ENCODE measurements at places on chromosomes 4 and X.

DNA sequence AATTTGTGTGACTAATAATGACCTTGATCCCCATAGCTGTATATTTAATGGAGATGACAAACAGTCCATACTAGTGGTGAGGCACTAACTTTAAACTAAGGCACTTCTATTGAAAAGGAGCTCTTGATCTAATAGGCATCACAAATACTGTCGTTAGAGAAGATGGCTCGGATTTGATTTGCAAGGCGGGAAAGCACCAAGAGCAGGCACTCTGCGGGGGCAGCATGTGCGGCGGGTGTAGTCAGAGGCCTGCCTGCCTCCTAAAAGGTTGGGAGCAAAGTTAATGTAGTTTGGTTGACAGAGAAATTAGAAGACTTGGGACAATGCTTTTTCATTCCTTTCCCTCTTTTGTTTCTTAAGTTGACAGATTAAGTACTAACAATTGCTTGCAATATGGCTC is 278.8 kb downstream of the CFAP299 start:
- H3K36me3 ChIP-seq = no peaks in the 10 kb centered on the region
- no peak for DNase-seq
- no peaks in the 10 kb centered on the region for H3K27me3 ChIP-seq
- H3K4me3 ChIP-seq = no peak overlapping the region
- no peak overlapping the region for H3K27ac ChIP-seq

DNA sequence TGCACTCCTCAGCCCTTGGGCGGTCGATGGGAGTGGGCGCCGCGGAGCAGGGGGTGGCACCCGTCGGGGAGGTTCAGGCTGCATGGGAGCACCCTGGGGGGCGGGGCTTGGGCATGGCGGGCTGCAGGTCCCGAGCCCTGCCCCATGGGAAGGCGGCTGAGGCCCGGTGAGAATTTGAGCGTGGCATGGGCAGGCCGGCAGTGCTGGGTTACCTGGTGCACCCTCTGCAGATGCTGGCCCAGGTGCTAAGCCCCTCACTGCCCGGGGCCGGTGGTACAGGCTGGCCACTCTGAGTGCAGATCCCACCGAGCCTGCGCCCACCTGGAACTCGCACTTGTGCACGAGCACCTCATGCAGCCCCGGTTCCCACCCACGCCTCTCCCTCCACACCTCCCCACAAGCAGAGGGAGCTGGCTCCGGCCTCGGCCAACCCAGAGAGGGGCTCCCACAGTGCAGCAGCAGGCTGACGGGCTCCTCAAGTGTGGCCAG is 556.3 kb downstream of the GALNTL6 start:
- no peaks in the 10 kb centered on the region for H3K4me1 ChIP-seq
- H3K36me3 ChIP-seq = no peaks in the 10 kb centered on the region
- DNase-seq = no peak
- no peak overlapping the region for H3K4me3 ChIP-seq
- no peaks in the 10 kb centered on the region for H3K27me3 ChIP-seq

- no peak overlapping the region for H3K27ac ChIP-seq
- no peaks in the 10 kb centered on the region for H3K36me3 ChIP-seq
- peaks cover 74% of the 10 kb centered on the region for H3K27me3 ChIP-seq
- H3K4me3 ChIP-seq = no peak overlapping the region
Measured at GRCh38 chr4:27085396-27085795, 224.8 kb downstream of the STIM2 start.

- H3K27ac ChIP-seq = no peak overlapping the region
- peaks cover 2% of the 10 kb centered on the region for H3K36me3 ChIP-seq
- no peak overlapping the region for H3K4me3 ChIP-seq
- no peaks in the 10 kb centered on the region for H3K4me1 ChIP-seq
- H3K27me3 ChIP-seq = peaks cover 5% of the 10 kb centered on the region
Measured at GRCh38 chrX:435536-436122, 48.9 kb upstream of the PPP2R3B start.

DNA sequence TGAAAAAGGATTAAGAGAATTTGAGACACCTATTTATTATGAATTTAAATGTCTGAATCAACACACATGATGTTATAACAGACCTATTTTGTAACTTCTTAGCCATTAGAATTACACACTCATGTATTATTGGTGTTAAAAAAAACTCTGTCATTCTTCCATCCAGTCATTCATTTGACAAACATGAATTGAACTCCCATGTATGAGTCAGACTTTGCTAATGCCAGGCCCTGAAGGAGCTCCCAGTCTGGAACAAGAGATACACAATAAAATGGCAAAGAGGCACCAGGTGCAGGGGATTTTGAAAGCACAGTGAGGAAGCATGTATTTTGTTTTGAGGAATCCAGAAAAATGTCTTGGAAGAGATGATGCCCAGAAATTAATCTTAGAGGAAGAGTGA is 87.7 kb upstream of the EFHC2 start:
- no peaks in the 10 kb centered on the region for H3K4me1 ChIP-seq
- no peaks in the 10 kb centered on the region for H3K27me3 ChIP-seq
- H3K27ac ChIP-seq = no peak overlapping the region

- no peak for DNase-seq
- no peaks in the 10 kb centered on the region for H3K27me3 ChIP-seq
- H3K36me3 ChIP-seq = no peaks in the 10 kb centered on the region
- H3K27ac ChIP-seq = no peak overlapping the region
- H3K4me3 ChIP-seq = no peak overlapping the region
Measured at GRCh38 chr4:35286434-35286833, 957.9 kb downstream of the ARAP2 start.

DNA sequence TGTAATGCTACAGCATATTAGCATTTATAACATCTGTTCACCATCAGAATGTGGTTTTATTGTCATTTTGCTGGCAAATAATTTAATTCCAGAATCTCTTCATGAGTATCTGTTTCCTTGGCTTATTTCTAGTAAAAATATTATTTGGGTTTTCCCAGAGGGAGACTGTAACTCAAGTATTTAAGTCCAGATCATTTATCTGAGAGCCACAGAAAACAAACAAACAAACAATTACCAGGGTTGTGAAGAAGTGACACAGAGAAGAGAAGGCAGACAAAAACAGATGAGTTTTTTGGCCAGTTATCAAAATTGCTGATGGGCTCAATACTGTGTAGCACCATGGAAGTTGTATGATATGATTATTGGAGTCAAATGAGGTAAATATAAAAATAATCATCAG is 515.1 kb downstream of the TECRL start:
- no peaks in the 10 kb centered on the region for H3K27me3 ChIP-seq
- no peak overlapping the region for H3K4me3 ChIP-seq
- H3K36me3 ChIP-seq = no peaks in the 10 kb centered on the region
- DNase-seq = no peak
- no peak overlapping the region for H3K27ac ChIP-seq

DNA sequence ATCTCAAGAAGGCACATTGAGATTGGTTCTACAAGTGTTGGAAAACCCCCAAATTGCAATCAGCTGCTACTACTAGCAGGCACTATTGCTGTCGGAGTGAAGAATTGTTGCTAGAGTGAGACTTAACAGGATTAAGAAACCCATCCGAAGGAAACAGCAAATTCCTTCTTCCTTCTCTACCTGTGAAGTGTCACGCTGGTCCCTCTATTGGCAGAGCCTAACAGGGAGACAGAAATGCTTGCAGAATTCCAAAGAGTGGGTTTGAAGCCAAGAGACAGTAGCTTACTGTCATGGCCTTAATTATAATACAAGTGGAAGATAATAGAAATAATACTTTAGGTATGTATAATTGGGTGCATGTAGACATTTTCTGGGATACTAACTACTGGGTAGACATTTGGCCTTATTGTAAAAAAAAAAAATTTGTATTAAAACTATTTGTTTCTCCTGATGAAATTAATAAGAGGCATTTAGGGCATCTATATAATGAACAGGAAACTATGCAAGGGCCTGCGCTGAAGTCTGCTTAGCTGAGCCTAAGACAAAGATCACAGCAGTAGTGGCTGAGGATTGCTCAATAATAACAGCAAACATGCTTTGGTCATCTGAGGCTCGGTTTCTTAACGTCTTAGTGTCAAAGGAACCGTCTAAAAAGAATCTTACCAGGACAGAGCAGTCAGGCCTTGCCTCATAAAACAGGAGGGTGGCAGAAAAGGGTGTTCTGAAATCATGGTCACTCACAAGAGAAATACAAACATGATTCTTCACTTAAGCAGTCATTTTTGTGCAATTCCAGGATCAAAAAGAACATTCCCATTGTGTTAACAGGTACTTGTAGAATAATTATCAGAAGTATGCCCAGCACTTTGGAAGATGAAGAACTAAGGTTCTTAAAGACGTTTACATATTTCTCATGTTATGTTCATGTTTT is 40.8 kb downstream of the FAM241A start:
- H3K27ac ChIP-seq = no peak overlapping the region
- H3K36me3 ChIP-seq = peaks cover 44% of the 10 kb centered on the region
- H3K27me3 ChIP-seq = no peaks in the 10 kb centered on the region

All from activated naive CD8-positive, alpha-beta T cell treated with anti-CD3 and anti-CD28 coated beads for 36 hours (primary cell).